T follicular helper cell (primary cell): ENCODE measurements at places on chromosomes 3 and 15.
A peak's percentile ranks its signal among the peaks of the same experiment; 100 is the strongest.

GRCh38 chr3:149535333-149535685 is 60.8 kb downstream of the TM4SF4 start:
- DNase-seq, result no peak

DNA sequence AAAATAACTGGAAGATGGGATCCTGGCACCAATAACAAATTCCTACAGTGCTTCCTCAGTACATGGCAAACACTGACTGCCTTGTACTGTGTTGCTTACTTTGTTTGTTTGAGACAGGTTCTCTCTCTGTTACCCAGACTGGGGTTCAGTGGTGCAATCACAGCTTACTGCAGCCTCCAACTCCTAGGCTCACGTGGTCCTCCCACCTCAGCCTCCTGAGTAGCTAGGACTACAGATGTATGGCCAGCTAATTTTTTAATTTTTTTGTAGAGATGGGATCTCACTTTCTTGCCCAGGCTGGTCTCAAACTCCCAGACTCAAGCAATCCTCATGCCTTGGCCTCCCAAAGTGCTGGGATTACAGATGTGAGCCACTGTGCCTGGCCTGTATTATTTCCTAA is 3.7 kb upstream of the ALPK3 start:
- no peak for DNase-seq

DNA sequence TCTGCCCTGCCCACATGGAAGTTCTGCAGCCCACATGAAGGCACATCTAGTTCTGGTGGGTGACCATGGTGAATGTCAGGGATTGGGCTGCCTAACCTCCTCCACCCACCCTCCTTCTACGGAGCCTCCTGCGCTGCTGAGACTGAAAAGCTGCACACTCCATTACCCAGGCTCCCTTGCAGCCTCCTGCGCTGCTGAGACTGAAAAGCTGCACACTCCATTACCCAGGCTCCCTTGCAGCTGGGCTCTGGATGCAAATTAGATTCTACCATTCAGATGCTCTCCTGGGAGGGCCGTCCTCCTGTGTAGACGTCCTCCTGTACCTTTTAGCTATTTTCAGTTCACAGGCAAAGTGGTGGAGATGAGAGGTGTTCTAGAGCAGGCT is 32.1 kb downstream of the POMGNT2 start:
- no peak for DNase-seq

DNA sequence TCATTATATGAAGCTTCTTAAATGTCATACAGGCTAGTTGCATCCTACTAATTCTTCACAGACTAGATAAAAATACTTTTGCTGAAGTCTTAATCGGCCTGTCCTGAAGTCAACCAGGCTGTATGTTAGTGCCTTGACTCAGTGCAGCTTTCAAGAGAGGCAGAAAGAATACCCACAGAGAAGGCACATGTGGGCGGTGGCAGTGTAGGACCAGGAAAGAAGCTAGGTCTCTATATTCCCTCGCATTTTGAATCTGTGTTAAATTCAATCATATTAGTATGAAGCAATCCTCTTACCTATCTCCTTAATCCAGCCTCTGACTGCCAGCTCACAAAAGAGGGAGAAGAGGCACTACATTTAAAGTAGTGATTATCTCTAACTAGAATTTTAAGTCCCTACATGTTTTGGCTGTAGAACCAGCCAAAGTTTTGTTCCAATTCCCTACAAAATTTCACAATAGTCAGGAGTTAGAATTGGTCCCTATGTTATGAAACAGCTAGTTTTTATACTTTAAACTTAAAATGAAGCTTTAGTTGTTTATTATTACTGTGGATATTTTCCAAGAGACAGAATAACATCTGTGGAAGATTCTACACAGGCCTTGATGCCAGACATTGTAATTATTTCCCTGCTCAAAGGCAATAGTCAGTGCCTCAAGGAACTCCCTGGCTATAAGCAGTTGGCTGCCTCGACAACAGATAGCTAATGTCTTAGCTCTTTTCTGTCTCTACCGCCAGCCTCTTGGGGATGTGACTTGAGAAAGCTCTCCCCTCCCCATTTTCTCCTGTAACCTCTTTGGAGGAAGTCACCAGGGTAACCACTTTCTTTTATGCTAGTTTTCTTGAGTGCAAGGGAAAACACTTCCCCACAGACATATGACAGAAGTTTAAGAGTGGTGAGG is 31.9 kb downstream of the CRTC3 start:
- DNase-seq, result peak; percentile 28

DNA sequence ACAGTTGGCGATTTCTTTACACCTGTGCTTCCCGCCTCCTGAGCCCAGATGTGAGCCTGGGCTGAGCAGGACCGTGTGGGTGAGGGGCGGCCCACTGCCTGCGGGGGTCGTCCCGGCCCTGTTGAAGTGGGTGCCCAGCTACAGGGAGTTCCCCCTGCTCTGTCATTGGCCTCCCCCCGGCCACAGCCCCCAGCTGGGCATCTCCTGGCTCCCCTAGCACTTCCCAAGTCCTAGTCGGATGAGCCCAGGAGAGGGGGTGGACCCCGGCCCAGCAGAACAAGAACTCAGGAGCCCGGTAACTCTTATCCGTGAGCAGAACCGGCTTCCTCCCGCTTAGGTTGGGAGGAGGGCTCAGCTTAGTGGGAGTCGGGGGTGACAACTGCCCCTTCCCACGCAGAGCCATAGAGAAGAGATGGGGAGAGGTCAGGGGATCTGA is 757 bp downstream of the PAQR5 start:
- no peak for DNase-seq

- DNase-seq, result peak; percentile 46
Measured at GRCh38 chr3:108124337-108125152, 33.7 kb upstream of the CD47 start.

DNA sequence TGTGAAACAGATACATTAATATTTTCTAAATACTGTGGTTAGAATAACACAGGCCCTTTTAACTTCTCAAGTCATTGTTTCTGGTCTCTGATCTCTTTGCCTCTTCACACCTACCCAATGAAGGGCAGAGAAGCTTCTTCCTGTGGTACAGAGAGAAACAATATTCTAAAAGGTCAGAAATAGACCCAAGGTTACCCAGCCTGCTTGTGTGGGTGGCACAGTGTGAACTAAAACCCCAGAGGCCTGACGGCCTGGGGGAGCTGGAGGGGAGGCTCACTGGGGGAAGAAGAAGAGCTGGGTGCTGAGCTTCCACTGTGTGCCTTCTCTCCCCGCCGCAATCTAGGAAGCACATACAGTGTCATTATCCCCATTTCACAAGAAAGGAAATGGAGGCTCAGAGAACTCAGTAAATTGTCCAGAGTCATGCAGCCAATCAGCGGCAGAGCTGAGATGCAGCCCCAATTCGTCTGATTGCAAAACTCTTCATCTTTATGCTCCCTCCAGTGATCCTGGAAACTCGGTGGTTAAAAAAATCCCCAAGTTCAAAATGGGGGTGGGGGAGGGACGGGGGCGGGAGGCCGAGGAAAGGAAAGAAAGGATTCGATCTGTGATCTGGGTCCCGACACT is 64.1 kb upstream of the HEG1 start:
- no peak for DNase-seq

DNA sequence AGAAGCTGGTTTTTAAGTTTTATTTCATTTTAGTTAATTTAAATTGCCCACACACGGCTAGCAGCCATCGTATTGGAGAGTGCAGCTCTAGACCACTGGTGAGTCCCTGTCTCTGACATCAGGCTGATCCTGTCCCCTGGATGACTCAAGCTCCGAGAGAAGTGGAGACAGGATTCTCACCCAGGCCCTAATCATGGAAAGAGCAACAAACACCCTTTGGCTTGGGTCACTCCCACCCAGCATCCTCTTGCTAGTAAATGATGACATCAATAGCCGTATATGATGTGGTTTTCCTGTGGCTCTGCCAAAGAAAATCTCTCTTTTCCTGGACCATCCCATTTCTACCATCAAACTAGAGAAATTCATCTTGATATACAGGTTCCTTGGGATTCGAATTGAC is 182.2 kb downstream of the NTRK3 start:
- DNase-seq, result no peak

- no peak for DNase-seq
Measured at GRCh38 chr15:81106560-81106959, 27.5 kb upstream of the CFAP161 start.

DNA sequence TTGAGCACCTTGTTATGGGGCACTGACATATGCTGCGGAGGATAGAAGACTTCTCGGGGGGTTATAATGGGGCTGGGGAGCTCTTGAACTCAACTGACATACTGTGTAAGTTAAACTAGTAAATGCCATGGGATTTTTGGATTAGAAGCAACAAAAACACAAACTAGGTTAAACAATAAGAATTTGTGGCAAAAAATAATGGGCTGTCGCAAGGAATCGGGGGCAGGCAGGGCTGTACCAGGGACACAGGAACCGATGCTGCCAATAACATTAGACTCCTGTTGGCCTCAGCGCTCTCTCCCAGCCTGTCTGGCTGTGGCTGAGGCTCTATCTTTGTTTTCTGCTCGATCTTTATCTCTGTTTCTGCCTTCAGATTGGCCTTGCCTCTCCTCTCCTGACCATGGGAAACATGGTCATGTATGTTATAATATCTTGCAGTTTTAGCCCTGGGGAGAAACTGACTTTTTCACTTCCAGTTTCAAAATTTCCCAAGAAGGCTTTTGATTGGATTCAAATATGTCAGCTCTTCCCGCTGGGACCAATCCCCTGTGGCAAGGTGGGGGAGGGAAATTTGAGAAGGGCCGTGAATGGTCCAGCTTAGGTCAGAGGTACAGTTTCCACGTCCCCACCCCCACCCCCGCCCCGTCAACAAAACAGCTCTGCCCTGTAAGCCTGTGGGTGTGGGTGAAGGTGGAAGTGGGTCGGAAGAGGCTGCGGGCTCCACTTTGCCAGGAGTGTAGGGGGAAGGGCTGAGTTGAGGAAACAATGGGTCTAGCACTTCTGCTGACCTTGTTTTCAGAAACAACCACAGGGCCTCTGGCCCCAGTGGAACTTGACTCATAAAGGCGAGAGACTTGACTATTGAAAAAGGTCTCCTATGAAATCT is 161.1 kb upstream of the TBL1XR1 start:
- DNase-seq, result peak; percentile 16

- no peak for DNase-seq
Measured at GRCh38 chr3:150072576-150072975, 101.9 kb upstream of the PFN2 start.

- no peak for DNase-seq
Measured at GRCh38 chr3:55858727-55859126, 371.6 kb upstream of the WNT5A start.

GRCh38 chr3:12479919-12480427 is 4.3 kb upstream of the TSEN2 start:
- DNase-seq, result no peak

- DNase-seq, result no peak
Measured at GRCh38 chr3:137692803-137693431, 71.2 kb upstream of the SOX14 start.

- DNase-seq, result no peak
Measured at GRCh38 chr15:68794307-68794706, 26.4 kb downstream of the ANP32A start.

- no peak for DNase-seq
Measured at GRCh38 chr15:24761704-24762302, 86.2 kb downstream of the NPAP1 start.

DNA sequence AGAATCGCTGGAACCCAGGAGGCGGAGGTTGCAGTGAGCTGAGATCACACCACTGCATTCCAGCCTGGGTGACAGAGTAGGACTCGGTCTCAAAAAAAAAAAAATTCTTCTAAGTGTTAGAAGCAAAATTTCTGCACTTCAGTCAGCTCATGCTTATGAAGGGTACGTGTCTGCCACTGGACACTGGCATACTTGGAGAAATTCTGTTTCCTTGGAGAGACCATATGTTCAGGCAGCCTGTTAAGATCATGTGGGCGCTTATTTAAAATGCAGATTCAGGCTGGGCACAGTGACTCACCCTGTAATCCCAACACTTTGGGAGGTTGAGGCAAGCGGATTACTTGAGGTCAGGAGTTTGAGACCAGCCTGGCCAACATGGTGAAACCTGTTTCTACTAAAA is 85.6 kb upstream of the IQSEC1 start:
- no peak for DNase-seq

GRCh38 chr3:43028678-43029490 is 49.8 kb downstream of the GASK1A start:
- no peak for DNase-seq

GRCh38 chr15:101174152-101174920 is 77.5 kb downstream of the CHSY1 start:
- DNase-seq, result no peak

DNA sequence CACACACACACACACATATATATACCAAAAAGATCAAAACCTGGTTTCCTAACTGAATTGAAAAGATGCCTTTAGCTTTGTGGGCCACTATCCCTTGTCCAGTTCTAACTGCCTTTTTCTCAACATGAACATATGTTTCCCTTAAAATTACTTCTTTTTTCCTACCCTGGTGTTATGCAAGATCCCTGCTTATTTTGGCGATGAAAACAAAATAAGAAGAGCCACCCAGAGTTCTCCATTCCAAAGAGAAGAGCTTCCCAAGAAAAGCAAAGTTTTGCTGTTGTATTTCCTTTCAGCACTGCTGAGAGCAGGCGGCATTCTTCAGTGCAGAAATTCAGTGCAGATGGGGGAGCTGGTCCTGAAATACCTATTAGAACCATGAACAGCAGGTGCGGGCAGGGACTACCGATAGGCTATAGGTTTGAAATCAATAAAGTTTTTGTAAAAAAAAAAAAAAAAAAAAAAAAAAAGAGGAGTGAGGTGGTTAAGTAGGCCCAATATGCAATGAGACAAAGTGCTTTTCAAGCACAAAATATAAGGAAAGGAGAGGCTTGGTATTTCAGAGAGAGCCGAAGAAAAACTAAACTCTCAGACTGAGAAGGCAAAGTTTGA is 238.0 kb downstream of the FOXP1 start:
- no peak for DNase-seq

GRCh38 chr15:72782274-72783003 is 1.1 kb downstream of the ADPGK start:
- DNase-seq, result no peak
